ENCODE measurements at places on chromosomes 5 and 9.

DNA sequence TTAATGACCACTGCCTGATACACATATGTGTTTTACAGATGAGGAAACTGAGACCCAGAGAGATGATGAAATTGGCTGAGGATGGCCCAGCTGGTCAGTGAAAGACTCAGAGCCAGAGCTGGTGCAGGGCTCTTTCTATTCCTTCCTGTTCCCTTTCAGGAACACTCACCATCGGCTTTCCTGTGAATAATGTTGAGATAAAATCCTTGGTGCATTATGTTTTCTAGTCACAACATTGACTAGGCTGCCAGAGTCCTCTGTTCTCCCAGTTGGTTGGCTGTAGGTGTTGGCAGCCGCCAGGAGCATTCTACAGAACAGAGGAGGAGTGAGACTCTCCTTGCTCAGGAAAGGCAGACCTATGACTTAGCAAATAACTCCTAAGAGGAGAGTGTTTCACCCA is 14.8 kb downstream of the TGFBI start:
- DNase-seq = no peak

DNA sequence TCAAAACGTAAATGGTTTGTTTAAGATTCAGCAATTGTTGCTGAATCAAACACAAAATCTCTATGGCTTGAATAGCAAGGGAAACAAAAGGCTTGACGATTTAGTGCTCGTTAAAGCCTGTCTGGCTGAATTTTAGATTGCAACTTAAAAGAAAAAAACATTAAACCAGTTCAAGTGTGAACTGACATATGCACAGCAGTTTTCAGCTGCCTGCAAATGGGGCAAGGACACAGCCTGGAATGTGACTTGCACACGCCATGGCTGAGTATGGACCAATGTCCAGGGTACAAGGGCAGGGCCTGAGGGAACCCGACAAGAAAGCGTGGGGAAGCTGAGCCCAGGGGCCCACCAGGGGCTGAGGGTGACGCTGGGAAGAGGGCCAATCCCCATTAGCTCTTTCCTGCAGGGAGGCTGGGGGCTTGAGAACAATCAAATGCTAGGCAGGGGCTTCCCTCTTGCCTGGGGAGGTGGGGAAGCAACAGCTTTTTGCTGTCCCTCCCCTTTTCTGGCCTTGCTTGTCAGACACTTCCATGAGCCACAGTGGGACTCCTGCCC is 89.6 kb upstream of the LRRTM2 start:
- DNase-seq = no peak

DNA sequence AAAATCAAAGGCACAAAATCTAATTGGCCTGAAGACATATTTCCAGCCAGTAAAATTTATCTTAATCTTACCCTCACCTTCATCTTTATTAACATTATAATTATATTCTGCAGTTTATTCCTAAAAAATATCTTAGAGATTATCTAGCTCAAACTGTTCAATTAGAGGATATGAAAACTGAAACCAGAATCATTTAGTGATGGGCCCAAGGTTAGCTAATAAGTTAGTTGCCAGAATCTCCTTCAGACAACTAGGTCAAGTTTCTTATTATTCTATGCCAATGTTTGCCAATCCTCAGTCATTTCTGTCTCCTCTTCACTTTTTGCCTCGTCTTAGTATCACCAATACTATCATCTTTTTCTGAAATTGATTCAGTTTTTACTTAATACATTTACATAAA is 56.0 kb upstream of the RASA1 start:
- no peak for DNase-seq

DNA sequence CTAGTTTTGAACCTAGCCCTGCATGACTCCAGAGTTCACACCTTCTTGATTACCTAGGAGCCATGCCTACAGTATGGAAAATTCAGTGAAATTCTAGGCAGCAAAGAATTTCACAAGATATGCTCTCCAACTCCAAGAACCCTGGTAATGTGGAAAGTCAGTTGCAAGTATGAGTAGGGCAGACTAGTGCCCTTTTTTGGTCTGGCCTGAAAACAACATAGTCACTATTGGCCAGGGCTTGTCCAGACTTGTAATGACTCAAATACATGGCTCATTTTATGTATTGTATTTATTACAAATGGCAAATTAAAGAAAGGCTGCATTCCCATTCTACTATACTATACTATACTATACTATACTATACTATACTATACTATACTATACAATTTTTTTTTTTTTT is 160.4 kb downstream of the ESM1 start:
- DNase-seq = no peak

GRCh38 chr5:119346394-119346793 is 9.4 kb upstream of the TNFAIP8 start:
- no peak for DNase-seq

DNA sequence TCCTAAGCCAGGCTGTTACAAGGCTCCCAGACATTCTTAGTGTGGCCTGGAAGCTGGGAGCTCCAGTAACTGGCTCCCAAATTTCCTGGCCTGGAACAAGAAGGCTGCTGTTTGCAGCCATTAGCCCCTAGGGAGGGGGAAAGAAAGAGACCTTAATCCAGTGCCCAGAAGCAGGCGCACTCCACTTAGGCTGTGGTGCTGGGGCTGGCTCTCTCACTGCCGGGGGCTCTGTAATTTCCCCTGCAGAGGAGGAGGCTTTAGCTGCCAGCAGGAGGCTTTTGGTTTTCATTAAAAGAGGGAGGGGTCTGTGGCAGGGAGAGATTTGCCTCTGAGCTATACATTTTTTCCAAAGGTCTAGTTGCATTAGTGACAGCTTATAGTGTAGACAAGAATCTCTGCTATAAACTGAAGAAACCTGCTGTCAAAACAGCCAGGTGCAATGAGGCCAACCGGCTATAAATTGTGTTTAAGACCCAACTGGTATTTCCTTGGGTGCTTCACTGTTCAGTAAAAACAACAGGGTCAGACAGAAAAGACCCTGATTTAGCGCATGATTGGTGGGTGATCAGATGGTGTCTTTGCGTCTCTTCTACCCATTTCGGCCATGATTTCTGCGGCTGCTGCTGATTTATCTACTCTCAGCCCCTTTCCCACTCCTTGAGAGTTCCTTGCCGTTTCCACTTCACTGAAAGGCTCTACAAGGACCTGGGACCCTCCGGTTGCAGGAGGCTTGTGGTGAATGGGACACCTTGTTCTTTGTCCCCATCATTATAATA is 254.6 kb downstream of the AOPEP start:
- DNase-seq = no peak

- no peak for DNase-seq
Observed at GRCh38 chr5:96379896-96380295, 53.2 kb downstream of the PCSK1 start.

DNA sequence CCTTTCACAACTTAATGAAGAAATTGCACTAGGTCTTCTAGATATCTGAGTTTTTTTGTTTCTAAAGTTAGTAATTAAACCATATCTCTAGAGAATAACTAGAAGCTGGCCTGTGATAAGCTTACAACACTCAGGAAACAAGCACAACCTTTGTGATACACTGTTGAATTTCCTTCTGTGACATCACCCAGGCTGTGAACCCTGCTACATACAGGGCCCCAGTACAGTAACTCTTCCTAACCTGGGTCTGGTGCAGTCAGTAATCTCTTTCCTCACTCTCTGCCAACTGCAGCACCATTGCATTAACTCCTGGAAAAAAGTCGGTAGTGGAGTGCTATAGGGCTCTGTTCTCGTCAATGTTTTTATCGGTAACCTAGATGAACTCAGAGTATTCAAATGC is 10.6 kb upstream of the IGFBPL1 start:
- DNase-seq = no peak

GRCh38 chr5:154945695-154946301 is 4.9 kb downstream of the MRPL22 start:
- DNase-seq = no peak

DNA sequence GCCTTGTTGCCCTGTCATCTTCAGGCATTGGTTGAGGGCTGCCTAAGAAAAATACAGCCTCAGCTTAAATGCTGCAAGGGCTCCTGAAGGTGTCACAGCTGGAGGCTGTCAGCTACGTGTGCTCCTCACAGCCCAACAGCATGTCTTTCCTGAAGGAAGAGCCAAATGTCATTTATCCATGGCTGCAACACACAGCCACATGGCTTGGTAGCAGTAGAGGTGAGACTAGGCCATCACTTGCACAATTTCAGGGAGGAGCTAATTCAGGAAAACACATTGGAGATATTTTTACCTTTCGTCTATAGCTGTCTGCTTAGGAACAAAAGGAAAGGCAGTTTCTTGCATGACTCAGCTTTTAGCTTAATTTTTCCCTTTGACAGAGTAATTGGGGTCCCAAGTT is 260.7 kb downstream of the SYK start:
- DNase-seq = no peak

DNA sequence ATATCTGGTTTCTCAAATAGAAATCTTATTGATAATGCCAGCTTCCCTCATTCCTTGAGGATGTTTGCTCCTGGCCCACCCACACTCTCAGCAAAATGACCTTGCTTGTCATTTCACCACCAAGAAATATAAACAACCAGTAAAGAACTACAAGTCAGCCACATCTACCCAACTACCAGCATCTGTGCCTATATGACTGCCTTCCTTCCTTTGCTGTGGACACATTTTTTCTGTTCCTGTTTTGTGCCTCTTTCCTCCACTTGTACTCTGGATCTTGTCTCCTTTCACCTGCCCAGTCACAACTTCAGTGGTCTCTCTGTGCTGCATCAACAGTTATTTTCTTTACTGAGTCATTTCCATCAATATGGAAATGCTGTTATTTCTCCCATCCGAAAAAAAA is 20.3 kb downstream of the KIF2A start:
- DNase-seq = no peak

DNA sequence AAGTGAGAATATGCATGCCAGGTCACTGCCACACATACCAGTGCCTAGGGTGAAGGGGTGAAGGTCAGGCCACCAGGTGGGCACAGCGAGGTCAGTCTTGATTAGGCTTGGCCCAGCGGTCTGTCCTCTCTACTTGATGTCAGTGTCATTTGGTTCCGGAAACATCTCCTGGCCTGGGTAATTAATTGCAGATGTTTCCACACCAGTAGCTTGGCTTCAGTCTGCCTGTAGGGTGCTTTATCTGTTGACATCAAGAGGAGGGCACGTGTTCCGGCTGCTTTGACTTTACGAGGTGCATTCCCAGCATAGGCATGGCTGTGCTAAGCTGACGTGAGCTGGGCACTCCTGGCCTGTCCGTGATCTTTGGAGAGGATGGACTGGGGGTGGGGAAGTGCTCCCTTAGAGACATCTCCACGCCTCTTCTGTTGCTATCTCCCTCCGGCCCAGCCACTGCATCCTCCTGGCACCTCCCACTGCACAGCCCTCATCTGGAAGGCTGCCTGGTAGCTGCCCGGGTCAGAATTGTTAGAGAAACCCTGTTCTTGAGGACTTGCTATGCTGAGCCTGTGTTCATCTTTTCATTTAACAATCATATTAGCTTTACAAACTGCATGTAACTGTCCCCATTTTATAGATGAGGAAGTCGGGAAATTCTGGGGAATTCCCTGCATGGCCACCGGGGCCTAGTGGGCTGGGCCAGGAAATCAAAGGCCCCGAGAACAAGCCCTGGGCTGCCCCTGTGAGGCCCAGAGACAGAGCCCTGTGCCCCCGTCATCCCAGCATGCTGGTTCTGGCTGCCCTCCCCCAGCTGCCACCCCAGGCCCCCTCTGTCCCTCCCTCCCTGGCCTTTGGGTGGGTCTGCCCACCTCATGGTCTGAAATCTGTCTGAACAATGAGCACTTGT is 29.1 kb downstream of the JADE2 start:
- DNase-seq = no peak

GRCh38 chr5:544675-545355 is 20.6 kb upstream of the SLC9A3 start:
- no peak for DNase-seq

GRCh38 chr9:126543490-126543889 is 70.2 kb upstream of the LMX1B start:
- no peak for DNase-seq

DNA sequence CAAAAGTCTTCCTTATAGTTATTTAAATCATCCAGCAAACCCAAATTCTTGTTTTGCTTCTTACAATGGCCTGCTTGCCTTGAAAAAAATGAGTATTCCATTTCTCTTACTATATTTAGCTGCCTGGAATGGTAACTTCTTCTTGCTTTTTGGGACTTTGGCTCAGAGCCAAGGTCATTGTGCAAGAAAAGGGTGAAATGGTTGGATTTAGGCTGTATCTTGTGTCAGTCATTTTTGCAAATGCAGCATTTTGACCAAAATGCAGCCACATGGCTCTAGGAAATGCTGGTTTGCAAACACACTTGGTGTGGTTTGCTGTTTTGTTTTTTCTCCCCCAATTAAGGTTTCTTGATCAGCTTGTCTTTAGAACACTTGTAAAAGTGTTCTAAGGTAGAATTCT is 133.3 kb upstream of the ELL2 start:
- DNase-seq = no peak

DNA sequence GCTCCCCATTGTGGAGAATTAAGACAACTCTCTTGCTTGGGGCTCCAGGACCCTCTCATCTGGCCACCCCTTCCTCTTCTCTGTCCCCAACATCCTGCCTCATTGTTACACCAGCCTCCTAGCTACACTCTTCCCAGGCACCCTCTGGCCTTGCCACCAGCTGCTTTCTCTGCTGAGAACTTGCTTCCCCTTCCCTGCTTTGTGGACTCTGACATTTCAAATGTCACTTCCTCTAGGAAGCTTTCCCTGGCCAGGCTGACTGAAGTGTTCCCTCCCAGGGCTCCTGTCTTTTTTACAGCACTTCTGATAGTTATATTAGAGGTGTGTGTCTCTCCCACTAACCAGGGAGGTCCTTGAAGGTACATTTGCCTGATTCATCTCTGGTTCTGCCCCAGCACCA is 194.0 kb upstream of the KLF4 start:
- DNase-seq = no peak

DNA sequence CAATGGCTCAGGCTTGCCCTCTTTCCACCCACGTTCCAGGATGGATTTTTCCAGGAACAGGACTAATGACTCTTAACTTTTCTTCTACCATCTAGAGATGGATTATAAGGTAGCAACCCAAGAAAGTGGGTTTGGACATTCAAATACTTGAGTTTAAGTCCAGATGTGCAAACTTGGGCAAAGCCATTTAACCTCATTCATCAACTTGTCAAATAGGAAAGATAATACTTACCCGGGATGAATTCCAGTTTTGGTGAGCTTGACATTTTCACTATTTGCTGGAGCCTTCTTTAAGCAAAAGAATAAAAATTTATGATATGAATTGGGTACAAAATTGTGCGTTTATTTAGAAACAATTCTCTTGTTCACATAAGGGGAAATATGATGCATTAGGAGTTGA is 44.3 kb upstream of the ZBED3 start:
- DNase-seq = no peak

DNA sequence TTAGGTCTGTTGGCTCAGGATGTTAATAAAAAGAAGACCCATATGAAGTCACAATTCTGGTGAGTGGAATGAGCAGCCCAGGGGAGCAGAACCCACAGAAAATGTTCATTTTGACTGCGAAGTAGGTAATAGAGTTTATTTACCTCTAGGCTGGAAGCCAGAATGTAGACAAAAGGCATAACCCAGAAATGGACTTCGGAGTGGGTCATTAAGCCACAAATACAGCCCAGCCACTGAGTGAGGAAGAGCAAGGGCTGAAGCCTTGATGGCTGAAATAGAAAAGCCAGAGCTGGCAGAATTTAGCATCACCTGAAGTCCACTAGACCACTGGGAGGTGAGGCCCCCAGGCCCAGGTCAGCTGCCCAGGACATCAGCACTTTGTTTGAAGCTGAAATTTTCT is 168.0 kb downstream of the NXNL2 start:
- DNase-seq = no peak
